ENCODE measurements at places on chromosomes 1 and 21.

DNA sequence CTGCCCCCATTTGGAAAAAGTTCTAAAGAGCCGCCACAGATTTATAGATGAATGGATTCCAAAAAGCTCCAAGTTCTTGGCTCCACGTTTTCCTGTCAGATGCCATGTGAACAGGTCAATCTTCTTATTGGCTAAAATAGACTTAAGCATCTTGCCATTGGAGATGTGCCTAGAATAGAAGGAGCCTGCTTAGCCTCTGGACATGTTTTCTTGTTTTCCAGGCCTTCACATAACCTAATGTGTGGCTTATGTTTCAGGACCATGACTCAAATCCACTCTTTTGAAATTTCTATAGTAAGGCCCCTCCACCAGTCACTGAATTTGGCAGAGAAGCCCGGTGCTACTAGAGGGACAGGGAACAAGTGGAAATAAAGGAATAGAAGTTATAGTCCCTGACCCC is 31.5 kb downstream of the PHC2 start:
- DNase-seq: no peak

DNA sequence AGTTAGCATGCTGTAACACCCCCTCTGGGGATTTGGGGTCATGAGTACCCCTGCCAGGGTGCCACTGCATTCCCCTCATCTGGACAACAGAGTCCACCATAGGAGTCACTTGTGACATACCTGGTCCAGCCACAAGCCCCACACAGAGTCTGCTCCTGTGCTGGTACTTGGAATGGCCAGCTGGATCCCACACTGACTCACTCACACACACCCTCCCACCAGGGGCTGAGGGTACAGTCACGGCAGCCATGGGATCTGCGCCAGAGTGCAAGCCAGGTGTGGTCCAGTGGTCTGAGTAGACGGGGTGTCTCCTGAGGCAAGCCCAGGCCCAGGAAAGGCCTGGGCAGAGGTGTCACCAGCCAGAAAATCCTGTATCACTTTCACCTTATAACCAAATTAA is 67.7 kb downstream of the MRPL39 start:
- DNase-seq: no peak

DNA sequence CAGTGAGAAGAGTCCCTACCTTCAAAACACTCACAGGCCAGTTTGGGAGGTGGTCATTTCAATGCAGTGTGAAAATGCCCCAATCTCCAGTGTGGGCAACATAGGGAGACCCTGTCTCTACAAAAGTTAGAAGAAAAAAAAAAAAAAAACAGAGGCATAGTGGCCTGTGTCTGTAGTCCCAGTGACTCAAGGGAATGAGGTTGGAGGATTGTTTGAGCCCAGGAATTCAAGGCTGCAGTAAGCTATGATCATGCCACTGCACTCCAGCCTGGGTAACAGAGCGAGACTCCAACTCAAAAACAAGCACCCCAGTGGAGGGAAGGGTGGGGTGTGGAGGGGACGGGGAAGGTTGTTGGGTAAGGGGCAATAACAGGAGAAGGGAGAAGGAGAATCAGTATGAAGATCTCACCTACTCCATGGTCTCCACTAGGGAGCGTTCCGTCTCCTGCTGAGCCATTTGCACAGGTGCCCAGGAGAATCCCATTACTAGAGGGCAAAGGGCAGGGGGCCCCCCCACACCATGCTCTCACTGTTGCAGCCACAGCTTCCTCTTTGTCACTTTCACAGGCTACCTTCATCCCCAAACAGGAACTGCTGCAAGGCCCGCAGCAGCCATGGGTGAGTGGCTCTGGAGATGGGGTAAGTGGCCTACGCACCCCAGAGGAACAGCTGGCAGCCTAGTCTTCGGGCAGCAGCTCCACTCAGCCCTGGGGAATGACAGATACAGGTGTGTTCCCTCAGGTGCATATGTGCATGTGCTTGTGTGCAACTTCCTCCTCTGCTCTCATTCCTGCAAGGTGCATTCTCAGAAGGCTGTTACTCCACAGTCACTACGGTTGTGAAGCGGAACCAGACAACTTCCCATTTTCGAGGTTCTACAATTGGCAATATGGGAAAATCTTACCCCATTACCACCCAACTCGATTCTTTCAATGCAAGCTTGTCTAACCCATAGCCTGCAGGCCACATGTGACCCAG is 87.9 kb upstream of the LYST start:
- no peak for DNase-seq

DNA sequence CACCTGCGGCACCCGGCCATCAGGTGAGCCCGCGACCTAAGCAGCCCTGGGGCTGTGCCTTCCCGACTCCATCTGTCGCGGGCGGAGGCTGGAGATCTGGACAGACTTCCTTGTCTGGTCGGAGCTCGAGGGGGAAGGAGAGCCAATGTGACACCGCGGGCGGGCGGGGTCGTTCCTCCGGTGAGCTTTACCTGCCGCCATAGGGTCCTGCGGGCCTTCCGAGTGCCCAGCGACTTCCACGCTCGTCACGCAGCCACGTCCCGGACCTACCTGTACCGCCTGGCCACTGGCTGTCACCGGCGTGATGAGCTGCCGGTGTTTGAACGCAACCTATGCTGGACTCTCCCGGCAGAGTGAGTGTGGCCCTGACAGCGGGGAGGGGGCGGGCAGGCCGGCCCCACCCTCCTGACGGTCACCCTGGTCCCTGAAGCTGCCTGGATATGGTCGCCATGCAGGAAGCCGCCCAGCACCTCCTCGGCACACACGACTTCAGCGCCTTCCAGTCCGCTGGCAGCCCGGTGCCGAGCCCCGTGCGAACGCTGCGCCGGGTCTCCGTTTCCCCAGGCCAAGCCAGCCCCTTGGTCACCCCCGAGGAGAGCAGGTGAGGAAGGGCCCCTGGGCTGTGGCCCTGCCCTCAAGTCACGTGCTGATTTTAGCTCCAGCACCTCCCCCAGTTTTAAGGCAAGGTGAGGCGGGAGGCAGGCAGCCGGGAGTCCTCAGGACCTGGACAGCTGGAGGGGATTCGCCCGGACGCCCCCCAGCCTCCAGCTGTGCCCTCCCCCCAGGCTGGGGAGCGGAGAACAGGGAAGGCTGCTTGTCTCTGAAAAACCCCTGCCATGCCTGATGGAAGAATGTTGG is 1.1 kb downstream of the PUSL1 start:
- no peak for DNase-seq

GRCh38 chr1:163072658-163073057 is 3.5 kb downstream of the RGS4 start:
- no peak for DNase-seq

GRCh38 chr1:201719812-201720521 is 109.0 kb upstream of the IPO9 start:
- no peak for DNase-seq

DNA sequence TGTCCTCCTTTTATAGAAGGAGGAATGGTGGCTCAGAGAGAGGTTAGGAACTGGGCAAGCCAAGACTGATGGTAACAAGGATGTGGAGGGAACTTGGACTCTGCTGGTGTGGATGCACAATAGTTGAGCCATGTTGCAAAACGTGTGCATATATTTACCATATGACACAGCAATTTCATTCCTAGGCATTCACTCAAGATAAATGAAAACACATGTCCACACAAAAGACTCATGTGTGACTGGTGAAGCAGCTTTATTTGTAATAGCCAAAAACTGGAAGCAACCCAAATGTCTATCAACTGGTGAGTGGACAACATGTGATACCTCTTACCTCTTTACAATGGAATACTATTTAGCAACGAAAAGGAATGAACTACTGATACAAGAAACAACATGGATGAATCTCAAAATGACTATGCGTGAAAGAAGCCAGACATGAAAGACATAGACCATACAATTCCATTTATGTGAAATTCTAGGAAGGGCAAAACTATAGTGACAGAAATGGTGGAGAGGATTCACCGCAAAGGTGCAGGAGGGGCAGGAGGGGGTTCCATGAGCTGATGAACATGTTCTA is 36.2 kb downstream of the CAMK2N1 start:
- no peak for DNase-seq

DNA sequence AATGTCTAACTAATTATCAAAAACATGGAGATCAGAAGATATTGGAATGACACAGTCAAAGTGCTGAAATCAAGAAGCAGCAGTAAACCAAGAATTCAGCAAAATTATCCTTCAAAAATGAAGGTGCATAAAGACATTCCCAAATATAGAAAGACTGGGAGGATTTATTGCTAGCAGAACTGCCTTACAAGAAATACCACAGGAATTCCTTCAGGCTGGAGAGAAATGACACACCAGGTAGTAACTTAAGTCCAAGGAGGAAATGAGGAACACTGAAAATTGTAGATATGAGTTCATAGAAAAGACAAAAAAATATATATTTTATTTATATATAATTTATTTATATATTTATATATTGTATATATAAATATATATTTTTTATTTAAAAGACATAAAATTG is 217.2 kb downstream of the RPS6KC1 start:
- DNase-seq: no peak

GRCh38 chr1:218890451-218890850 is 283.2 kb upstream of the LYPLAL1 start:
- no peak for DNase-seq

DNA sequence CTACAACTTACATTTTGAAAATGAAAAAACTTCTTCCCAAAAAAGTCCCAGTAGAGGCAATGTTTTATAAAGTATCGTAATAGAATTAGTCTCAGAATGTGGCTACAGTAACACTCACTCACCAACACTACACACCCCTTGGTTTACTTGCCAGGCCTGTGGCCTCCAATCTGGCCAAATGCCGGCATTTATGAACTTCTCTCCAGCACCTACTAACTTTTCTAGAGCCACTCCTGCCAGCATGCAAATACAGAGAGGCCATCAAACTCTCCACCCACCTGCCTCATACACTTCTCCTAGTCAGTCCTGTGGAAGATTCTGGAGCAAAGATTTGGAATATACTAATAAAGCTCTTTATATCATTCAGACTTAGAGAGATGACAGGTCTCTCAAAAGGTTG is 32.3 kb downstream of the STPG1 start:
- no peak for DNase-seq

- DNase-seq: no peak
Observed at GRCh38 chr1:87045761-87046304, 131.4 kb downstream of the HS2ST1 start.

GRCh38 chr1:107076841-107077240 is 20.4 kb downstream of the PRMT6 start:
- no peak for DNase-seq

GRCh38 chr1:13950637-13951036 is 250.6 kb downstream of the PRDM2 start:
- no peak for DNase-seq

- no peak for DNase-seq
Observed at GRCh38 chr1:198116069-198116468, 40.7 kb upstream of the NEK7 start.

- DNase-seq: no peak
Observed at GRCh38 chr1:28519946-28520725, 14.3 kb downstream of the RCC1 start.

Data from T-helper 17 cell (primary cell).